BE2C (cell line): ENCODE measurements at places on chromosomes 6 and 20.

DNA sequence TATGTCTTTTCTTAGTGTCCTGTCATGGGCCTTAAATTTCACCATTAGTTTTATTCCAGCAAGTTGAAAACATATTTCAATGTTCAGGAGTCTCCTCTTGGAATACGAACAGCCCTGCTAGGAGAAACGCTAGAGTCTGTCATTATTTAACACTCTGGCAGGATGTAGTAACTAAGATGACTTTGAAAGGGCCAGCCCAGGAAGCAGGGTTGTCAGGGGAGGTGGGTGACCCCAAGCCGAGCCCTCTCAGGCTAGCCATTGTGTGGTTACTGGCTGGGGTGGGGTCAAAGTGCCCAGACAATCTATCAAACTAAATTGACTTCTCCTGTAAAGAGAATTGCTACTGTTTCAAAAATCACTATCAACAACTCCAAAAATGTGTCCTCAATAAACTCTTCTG is 67.8 kb downstream of the LY86 start:
- no peak for DNase-seq

DNA sequence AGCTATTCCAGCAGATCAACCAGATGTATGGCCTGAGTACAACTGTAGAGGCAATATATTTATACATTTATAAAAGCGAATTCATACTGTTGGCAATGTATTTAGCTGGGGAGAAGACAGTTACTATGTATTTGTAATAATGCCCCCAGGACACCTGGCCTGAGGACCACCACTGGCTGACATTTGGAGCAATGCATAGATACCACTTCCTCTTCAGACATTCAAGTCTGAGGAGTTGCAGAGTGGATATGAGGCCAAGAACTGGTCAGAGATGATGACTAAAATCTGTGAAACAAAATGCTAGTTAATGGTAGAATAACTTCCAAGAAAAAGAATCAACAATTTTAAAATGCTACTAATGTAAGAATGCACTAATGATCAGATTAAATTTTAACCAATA is 462.3 kb downstream of the CDC5L start:
- no peak for DNase-seq

- no peak for DNase-seq
Observed at GRCh38 chr6:23591761-23592160, 534.3 kb upstream of the NRSN1 start.

- DNase-seq = no peak
Observed at GRCh38 chr20:41776421-41776820, 158.2 kb upstream of the CHD6 start.

DNA sequence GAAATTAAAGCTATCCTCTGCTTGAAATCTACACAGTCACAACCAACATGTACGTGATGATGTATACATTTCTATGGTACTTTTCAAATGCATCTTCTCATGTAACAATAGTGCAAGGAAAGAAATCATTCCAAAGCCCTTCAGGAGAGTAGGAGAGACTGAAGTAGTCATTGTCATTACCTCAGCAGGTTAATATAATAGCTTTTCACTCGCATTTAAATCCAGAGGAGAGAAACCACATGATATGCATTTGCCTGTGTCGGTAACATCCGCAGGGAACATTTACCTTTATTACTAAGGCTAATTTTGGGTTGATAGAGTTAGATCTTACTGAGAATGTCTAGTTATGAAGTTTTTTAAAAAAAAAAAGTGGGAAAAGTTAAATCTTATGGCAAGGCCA is 186.6 kb upstream of the DTNBP1 start:
- DNase-seq = no peak

DNA sequence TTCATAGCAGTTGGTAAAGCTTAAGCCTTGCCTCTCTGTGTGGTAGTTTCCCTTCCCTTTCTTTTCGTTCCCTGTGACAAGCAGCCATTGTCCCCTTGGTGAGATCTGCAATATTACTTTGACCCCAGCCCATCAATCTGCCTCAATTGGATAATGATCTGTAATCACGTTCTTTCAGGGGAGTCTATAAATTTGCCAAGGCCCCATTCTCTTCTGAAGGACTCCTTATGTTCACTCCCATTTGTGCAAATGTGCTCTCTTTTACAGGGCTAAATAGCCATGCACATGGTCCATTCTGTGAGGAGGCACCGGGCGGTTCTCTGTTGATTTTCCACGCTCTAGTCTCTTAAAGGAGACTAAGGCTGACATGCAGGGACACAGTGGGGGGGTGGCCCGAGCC is 660.4 kb upstream of the SLC35B3 start:
- no peak for DNase-seq

- DNase-seq = peak; percentile 66
Observed at GRCh38 chr6:167141667-167142432, 15.9 kb downstream of the GPR31 start.

DNA sequence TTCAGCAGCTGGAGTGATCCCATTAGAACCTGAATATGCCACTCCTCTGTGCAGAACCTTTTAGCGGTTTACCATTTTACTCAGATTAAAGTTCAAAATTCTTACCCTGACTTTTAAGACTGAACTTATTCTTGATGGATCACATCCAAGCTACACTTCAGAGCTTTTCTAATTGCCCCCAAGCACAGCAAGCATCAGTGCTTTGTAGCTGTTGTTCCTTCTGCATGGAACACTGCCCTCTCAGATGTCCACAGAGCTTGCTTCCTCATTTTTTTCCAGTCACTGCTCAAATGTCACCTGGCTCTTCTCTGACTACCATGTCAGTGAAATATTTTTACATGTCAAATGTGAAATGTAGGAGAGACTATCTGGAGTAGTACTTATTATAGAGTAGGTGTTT is 1.6 kb upstream of the SLC35B3 start:
- no peak for DNase-seq

DNA sequence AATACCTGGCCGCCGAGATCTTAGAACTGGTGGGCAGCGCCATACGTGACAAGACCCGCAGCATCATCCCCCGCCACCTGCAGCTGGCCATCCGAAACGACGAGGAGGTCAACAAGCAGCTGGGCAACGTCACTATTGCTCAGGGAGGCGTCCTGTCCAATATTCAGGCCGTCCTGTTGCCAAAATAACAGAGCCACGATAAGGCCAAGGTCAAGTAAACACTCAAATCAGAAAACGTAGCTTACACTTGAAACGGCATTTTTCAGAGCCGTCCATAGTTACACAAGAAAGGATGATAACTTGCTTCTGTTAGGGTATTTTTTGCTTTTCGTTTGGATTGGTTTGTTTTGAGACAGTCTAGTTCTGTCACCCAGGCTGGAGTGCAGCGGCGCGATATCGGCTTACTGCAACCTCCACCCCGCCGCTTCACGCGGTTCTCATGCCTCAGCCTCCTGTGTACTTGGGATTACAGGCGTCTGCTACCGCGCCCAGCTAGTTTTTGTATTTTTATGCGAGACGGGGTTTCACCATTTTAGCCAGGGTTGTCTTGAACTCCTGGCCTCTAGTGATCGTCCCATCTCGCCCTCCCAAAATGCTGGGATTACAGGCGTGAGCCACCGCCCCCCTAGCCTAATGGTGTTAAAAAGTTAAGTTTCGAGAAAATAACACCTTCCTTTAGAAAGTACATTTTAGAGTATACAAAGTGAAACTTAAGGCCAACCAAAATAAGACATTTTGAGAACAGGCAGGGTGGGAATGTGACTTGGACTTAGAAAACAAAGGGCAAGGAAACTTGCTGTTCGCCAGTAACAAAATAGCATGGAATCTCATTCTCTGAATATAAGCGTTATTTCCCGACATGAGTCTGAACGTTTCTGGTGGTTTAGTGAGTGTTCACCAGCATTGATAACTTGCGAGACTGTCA is 42.8 kb upstream of the HFE start:
- DNase-seq = peak; percentile 59

DNA sequence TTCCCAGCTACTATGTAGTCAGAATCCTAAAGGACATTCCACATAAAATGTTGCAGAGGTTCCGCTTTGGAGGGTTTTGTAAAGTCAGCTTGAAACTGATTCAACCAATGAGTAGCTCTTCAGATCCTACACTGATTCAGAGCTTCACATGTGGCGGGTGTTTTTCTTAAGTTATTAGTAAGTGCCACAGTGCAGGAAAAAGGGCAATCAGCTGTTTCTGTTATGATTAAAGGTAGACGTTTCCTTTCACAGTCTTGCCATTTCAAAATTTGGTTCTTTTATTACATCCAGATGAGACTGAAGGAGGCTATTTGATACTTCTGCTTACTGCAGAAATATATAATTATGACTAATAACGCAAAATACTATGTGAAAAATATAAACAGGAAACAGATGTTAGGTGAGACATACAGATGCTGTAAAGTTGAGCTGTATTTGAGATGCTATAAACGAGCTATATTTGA is 443.9 kb downstream of the CDKAL1 start:
- no peak for DNase-seq

DNA sequence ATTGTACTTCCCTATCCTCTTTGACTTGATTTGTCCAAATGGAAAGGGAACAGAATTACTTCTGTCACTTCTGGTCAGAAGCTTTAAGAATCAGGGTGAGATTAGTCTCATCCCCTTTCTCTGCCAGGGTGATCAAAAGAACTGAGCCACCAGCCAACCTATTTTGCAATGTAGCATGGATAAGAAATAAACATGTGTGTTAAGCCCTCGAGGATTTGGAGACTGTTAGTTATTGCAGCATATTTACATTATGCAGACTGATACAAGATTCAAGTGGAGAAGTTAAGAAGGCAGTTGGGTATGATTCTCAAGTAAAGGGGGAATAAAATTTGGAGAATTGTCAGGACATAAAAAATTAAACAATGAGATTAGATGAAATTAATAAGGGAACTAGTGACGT is 106.0 kb downstream of the FRK start:
- DNase-seq = no peak

DNA sequence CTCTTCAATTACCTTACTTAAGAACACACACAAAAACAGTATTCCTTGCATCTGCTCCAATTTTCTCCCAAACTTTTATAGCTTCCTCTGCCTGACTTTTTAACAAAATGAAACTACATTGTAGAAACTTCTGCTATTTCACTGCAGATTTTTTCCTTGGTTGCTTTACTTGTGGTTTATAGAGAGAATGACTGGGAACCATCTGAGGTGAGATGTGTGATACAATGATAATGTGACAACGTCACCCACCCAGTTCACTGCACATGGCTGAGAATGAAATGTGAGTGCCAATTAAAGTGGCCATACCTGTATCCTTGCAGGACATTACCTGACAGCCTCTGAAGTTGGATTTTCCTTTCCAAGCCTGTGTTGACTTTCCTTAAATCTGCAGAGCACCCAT is 258.4 kb downstream of the CD83 start:
- no peak for DNase-seq

DNA sequence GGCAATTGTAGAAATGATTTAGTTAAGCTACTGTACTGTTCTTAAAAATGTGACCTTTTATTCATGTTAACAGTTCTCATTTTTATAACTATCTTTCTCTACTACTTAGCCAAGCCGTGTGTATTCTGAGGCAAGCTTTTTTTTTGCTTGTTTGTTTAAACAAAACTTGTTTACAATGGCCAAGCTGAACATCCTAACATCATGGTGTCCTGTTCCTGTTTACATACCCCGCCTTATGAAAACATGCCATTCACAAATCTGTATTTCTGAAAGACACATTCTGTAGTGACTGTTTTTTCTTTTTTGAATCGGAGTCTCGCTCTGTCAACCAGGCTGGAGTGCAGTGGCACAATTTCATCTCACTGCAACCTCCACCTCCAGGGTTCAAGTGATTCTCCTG is 140.9 kb downstream of the NCOA3 start:
- no peak for DNase-seq

DNA sequence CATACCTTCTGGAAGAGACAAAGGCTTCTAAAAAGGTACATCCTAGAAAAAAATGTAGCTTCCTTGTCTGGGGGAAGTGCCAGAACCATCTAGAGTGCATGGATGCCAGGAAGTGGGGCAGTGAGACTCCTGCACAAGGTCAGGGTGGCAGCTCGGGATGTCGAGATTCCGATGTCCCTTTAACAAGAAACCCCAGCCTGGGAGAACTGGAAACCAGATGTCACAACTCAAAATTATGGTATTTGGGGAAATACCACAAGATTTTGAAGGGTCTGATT is 168.4 kb downstream of the ZDHHC14 start:
- no peak for DNase-seq

DNA sequence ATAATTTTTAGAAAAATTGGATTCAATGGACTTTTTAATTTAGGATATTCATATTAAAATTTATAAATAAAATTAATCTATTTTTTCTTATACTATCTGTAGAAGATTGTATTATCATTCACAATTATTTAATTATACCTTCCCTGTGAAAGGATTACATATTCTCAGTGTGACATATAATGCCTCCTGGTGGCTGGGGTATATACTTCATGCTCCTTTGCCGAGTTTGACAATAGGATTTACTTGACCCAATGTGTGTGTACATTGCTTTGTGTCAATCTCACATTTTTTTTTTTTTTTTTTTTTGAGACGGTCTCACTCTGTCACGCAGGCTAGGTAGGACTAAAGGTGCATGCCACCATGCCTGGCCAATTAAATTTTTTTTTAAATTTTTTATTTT is 230.0 kb upstream of the CHD6 start:
- no peak for DNase-seq

- DNase-seq = no peak
Observed at GRCh38 chr6:11326116-11326515, 93.6 kb upstream of the NEDD9 start.

GRCh38 chr6:163579111-163579879 is 164.8 kb downstream of the QKI start:
- DNase-seq = no peak

- peak; percentile 74 for DNase-seq
Observed at GRCh38 chr6:1611322-1611571, 1.5 kb downstream of the FOXC1 start.

DNA sequence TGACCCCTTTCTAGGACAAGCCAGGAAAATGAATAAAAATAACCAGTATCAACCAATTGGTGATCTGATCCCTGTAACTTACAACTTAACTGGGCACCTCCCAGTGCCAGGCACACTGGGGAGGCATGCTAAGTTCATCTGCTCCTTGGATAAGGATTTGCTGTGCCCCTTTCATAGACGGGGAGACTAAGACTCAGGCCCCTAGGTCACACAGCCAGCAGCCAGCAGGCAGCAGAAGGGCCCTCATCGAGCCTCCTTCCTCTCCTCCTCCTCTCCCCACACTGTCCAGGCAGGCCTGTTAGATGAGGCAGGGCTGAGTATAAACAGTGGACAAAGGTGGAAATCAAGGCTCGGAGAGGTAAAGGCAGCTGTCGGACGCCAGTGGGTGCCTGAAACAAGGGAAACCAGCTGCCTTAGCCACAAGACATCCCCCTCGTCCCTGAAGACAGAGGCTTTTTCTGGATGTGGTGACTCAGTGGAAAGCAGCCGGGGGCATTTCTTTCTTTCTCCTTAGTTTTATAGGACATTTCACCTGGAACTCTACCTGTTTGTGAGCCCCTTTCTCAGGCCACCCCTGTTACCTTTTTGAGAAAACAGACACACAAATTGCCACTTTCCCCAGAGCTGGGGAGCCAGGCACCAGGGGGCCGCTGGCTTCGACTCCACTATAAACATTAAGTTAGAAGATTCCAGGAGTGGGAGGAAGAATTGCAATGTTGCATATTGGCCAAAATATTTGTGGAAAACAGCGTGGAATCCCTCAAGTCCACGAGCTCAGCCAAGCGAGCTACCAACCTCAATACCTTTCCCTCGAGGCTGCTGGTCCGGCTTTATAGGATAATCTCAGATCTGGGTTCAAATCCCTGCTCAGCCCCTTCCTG is 166.0 kb downstream of the PREX1 start:
- no peak for DNase-seq

GRCh38 chr6:75268121-75268987 is 16.2 kb downstream of the TMEM30A start:
- DNase-seq = no peak
